ENCODE measurements at places on chromosomes 1 and 21.
A peak's percentile ranks its signal among the peaks of the same experiment; 100 is the strongest.

GRCh38 chr1:149997585-149998262 is 12.8 kb downstream of the OTUD7B start:
- no peak for DNase-seq

- peak; percentile 41 for DNase-seq
Measured at GRCh38 chr21:29939104-29939923, 482 bp downstream of the GRIK1 start.

DNA sequence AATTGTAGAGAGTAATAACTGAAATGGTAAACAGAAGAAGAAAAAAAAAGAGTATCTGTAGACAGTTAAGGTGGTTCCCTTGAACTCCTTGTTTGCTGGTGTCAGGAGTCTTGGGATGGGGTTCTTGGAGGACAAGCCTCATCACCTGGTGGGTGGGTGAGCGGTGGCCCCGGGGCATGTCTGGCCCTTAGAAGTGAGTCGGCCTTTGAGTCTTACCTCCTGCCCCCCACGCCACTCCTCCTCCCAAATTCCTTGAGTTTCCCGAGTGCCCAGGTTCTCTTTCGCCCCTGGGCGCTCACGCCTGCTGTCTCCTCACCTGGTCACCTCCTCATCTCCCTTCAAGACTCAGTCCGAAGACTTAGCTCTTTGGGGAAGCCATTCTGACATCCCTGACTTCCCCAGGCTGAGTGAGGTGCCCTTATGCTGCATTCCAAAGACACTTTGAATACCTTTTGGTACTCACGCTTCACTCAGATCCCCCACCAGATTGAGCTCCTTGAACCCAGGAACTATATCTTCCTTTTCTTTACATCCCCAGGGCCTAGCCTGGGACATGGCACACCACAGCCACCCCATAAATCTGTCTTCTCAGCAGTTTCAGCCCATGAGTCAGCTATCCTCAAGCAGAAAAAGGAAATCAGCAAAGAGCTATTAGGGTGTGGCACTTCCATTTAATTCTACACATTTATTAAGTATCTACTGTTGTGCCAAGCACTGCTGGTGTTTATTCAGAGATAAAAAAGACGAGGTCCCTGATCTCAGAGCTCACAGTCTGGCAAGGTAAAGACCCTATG is 13.5 kb upstream of the IKBKE start:
- peak; percentile 52 for DNase-seq

- no peak for DNase-seq
Measured at GRCh38 chr21:36126621-36127110, 8.2 kb upstream of the CBR3 start.

- DNase-seq, result peak; percentile 99
Measured at GRCh38 chr1:160098852-160099561, 588 bp upstream of the IGSF8 start.

DNA sequence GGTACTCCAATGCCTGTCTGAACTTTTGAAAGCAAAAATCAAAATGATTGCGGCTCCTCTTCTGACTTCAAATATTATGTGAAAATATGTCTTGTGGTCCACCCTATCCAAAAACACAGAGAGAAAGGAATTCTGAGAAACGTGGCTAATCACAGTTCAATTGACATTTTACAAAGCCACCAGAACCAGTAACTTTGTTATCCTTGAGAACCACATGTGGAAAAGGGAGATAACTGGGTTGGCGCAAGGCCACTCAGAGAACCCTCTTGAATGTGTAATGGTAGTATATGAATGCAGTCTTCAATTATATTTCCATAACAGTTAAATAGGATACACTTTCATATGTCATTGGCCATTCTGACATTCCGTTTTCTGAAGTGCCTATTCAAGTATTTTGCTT is 1030.0 kb upstream of the TMPRSS15 start:
- DNase-seq, result no peak

- peak; percentile 89 for DNase-seq
Measured at GRCh38 chr1:180961622-180962021, 48.9 kb downstream of the KIAA1614 start.

DNA sequence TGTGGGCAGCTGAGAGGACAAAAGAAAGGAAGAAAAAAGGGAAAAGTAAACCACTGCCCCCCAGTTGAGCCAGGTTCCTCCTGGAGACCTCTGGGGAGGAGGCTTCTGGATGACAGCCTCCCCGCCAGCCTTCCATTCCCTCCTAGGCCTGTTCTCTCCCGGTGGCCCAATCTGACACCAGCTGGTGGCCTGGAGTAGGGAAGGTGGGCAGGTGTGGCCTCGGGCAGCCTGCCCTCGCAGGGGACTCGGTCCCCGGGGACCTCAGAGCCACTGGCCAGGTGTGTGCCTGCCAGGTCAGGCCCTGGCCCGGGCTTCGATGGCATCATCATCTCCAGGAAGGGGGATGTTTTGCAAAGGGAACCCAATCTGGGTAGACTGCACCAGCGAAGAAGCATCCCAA is 159.0 kb downstream of the CASZ1 start:
- DNase-seq, result no peak

DNA sequence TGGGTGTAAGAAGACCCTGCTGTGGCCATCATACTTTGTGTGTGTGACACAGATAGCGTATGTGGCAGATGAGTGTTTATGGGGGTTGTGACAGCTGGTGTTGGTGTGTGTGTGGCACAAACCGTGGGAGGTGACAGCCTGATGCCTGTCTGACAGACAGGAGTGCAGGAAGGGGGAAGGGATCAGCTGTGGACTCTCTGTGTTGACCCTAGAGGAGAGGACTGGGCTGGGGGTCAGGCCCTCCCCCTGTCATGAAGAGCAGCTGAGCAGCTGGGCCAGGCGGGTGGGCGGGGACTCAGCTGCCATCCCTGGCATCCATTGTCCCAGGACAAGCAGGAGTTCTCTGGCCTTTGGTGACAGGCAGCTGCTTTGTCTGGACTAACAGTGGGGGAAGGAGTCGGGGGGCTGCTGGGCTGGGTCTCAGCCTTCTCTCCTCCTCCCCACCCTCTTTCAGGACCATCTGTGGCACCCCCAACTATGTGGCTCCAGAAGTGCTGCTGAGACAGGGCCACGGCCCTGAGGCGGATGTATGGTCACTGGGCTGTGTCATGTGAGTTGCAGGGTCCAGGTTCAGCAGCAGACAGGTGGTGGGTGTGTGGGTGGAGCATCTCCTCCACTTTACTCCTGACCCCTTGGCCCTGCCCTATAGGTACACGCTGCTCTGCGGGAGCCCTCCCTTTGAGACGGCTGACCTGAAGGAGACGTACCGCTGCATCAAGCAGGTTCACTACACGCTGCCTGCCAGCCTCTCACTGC is 2.3 kb downstream of the PLK3 start:
- no peak for DNase-seq

DNA sequence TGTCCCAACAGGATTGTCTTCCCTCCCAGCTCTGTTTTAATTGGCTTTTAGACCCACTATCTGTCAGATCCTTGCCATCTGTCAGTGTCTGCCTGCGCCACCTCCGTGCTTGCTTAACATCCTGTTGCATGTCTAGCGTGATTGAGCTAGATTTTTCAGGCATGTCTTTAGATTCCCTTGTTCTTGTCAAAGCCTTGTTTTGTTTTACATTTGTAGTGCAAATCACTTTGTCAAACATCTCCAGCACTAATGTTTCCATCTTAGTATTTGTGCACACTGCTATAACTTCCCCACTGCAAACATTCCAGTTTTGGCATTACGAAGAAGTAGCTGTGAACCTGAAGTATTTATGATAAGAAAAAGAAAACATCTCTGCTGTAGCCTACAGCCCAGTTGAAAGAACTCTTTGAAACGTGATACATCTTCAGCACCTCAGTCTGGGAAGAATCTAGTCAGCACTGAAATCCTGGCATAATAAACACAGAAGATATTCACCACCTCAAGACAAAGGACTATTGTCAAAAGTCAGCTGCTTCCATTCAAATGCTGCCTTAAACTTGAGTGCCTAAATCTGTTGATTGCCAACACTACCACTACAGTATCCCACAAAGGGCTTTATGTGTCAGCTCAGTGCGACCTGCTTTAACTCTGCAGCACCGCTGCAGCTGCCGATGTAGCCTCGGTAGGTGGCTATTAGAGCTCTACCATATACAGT is 105.0 kb downstream of the FNBP1L start:
- DNase-seq, result peak; percentile 74

DNA sequence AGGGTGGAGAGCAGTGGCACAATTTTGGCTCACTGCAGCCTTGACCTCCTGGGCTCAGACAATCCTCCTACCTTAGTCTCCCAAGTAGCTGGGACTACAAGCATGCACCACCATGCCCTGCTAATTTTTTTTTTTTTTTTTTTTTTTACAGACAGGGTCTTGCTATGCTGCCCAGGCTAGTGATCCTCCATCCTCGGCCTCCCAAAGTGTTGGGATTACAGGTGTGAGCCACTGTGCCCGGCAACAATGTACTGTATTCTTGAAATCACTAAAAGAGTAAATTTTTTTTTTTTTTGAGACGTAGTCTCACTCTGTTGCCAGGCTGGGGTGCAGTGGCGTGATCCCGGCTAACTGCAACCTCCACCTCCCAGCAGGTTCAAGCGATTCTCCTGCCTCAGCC is 117.5 kb downstream of the SMYD2 start:
- DNase-seq, result no peak

GRCh38 chr1:43492826-43493225 is 37.9 kb upstream of the PTPRF start:
- no peak for DNase-seq

- DNase-seq, result no peak
Measured at GRCh38 chr21:45032977-45033710, 41.2 kb upstream of the ADARB1 start.

- DNase-seq, result no peak
Measured at GRCh38 chr1:228177721-228178710, 12.4 kb downstream of the IBA57 start.

GRCh38 chr1:169102567-169102966 is 3.9 kb upstream of the ATP1B1 start:
- peak; percentile 91 for DNase-seq

DNA sequence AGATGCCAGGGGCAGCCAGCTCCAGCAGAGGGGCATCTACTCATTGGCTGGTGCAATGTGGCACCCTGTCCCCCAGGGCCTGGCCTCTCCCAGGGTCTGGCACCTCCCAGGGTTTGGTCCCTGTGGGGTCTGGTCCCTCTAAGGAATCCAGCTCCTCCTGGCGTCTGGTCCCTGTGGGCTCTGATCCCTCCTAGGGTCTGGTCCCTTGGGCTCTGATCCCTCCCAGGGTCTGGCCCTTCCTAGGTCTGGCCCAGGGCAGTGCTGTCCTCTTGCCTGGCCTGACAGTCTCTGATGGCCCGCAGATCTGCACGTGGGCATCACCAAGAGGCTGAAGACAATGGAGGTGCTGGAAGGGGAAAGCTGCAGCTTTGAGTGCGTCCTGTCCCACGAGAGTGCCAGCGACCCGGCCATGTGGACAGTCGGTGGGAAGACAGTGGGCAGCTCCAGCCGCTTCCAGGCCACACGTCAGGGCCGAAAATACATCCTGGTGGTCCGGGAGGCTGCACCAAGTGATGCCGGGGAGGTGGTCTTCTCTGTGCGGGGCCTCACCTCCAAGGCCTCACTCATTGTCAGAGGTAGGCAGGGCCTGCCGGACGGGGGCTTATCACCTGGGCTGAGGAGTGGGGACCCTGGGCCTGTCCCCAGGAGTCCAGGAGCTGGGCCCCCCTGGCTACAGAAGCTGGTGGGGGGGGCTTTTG is 73.9 kb downstream of the OBSCN start:
- DNase-seq, result no peak

DNA sequence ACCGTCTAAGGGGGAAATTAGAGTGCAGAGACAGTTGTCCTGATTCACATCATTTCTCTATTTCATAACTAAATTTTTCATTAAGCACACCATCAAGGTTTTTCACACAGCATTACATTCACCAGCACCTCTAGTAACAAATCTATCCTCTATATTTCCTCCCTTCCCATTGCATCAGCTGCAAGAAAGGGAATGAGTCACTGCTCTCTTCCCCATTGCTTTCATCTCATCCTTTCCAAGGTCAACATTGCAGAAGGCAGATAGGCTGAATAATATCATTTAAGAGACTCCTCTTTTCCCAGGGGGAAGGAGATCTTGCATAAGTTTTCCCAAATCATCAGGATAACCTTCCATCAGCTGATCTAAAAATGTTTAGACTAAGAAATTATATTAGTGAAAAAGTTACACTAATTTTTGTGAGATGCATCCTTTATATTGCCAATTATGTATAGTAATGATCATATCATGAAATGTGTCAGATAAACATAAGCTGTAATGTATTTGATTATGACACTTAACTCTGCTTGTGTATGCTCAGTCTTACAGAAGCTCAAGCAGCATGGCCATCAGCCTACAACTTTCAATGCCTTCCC is 4.3 kb downstream of the INTS7 start:
- DNase-seq, result peak; percentile 64

GRCh38 chr21:41766883-41767605 is at the start of gene RIPK4:
TSS of gene RIPK4 (minus strand) at chr21:41767052. CDS start at chr21:41767041, 11 bp downstream.
- peak; percentile 97 for DNase-seq

- no peak for DNase-seq
Measured at GRCh38 chr1:46401154-46401913, 7.2 kb downstream of the FAAH start.

GRCh38 chr1:8379513-8380186 is 61.7 kb downstream of the SLC45A1 start:
- no peak for DNase-seq

GRCh38 chr1:3279182-3279470 is 175.3 kb upstream of the ARHGEF16 start:
- DNase-seq, result no peak

GRCh38 chr1:19404748-19405147 is 80.6 kb downstream of the CAPZB start:
- no peak for DNase-seq

DNA sequence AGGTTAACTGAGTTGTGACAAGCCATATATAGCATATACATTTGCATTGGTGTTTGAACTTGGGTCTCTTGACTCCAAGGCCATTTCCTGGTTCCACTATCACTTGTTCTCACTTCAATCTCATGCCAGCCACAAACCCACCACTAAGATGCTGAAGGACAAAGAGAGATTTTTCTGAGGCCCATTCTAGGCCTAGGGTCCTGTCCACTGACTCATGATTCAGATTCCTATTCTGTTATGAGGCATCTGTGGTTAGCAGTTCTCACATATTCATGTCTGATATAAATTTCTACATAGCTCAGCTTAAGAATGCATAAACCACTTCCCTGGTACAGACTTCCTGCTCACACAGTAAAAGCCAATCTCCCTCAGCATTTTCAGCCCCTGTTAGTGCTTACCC is 326.1 kb upstream of the BEND5 start:
- no peak for DNase-seq

DNA sequence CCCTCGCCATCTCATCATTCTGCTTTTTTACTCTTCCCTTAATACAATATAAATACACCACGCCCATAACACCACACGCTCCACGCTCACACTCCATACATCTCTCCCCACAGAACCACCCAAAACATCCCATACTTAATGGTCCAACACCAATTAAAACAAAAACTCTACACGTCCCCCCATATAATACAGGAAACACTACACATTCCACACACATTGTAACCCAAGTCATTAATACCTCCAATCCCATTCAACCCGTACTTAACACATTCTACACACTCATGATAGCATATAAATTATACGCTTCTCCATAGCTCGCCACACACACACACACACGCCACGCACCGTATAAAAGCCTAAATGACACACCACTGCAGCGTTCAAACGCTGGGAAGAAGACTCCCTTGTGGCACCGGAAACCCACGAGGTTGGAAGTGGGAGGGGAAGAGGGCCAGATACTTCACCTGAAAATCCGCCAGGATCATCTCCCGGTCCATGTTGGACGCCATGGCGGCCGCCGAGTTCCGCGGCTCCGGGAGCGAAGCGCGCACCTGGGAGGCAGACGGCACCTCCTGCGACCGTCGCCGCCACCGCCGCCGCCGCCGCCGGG is 659 bp downstream of the FAF1 start:
- DNase-seq, result peak; percentile 70
